ENCODE measurements at places on chromosomes 1 and 21. TPM values are rescaled to one million over a fixed set of nuclear protein-coding genes. Genes with fewer than 3 reads are reported as not detected.

DNA sequence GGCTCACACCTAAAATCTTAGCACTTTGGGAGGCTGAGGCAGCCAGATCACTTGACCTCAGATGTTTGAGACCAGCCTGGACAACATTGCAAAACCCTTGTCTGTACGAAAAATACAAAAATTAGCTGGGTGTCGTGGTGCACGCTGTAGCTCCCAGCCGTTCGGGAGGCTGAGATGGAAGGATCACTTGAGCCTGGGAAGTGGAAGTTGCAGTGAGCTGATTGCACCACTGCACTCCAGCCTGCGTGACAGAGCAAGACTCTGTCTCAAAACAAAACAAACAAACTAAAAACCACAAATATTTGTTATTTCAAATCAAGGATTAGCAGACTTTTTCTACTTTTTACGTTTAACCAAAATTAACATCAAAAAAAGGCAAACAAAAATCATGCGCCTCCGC is 31.3 kb downstream of the INKA2 start:
- DNase-seq: no peak

Gene PLA2G2A
- 69.0 TPM for total RNA-seq

DNA sequence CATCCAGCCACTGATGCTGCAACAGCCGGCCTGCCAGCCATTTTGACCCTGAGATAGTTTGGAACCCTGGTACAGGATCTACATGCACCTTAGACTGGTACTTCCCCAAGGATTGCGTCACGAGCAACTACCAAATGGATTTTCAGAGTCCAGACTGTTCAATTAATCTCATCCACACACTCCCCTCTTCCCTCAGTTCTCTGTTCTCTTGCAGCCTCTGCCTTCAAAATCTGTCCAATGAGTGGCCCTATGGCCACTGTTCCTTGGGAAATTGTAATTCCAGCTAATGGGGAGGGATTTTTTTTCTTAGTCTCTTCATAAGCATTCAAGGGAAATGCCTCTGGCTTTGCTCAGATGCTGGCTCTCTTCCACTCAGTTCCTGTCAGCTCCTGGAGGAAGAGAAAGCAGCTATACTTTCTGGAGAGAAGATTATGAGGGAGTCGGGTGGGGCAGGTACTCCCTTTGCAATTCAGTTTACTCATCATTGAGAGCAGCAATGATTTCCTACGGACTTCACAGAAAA is 19.8 kb upstream of the UAP1 start:
- peak; percentile 52 for DNase-seq

- no peak for DNase-seq
These were observed 170.7 kb downstream of the DHRS3 start for GRCh38 chr1:12447307-12447706.
